ENCODE measurements at places on chromosomes 3 and 15.

DNA sequence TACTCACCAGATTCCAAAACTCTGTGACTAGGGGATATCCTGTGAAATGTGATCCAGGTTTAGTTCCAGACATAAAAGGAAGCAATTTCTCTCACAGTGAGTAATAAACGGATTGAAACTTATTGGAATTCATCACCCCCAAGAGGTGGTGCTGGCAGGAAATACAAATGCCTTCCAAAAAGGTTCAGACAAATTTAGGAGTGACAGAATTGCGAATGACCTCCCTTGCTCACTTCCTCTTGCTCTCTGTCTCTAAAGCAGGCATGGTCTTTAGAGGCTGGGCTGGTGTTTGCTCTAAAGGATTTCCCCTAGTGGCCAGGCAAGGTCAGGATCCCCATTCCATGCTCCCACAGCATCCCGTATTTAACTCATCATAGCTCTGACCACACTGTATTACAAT is 449.4 kb upstream of the PPP2R3A start:
- peak; percentile 6 for DNase-seq

DNA sequence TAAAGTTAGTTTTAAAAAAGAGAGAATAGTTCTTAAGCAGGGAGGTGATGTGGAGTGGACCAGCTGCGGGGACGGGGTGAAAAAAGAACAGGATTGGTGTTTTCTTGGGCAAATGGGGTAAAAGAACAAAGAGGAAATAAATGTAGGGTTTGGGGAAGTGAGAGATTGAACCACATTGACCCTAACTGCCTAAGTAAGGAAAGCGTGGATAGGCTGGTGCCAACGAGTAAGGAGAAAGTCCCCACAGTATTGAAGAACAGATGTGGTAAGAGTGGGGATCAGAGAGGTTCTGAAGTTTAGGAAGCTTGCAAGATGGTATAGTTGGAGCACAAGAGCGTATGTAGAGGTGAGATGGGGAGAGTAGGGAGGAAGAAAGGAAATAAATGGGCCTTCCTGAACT is 17.0 kb downstream of the IREB2 start:
- DNase-seq = no peak

- DNase-seq = no peak
Observed at GRCh38 chr3:73475175-73475574, 149.6 kb downstream of the PDZRN3 start.

- DNase-seq = peak; percentile 40
Observed at GRCh38 chr3:178583963-178584575, 47.8 kb downstream of the KCNMB2 start.

- DNase-seq = no peak
Observed at GRCh38 chr15:38991701-38992100, 427.1 kb upstream of the RASGRP1 start.

DNA sequence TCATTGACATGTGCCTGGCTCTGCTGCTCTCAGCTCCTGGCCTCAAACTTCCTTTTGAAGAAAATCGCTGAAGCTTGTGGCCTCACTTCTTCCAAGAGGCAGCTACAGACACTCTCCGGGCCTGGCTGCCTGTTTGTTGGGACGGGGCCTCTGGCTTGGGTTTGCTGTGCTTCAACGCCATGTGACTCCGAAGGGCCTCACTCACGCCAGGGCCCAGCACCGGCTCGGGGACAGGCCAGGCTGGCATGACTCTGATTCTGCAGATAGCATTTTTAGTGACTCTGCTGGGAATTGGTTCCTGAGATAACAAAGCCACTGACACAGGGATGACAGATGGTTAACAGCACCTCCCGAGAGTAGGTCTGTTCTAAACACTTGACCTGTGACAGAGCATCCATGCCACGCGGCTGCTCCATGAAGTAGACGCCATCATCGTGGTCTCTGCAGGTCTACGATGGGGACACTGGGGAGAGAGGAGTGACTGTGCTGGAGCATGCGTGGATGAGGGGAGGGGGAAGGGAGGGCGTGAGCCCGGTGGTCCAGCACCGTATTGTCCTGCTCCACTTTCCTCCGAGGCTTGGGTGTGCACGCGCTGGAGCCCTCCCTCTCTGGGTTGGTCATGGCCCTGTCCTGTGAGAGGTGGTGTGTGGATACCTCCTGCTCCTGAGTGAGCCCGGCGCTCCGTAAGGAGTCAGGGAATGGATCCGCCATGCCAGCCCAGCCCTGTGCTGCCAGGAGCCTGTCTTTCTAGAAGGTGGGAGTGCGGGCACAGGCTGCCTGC is 133.6 kb downstream of the TJP1 start:
- no peak for DNase-seq

GRCh38 chr15:60704129-60704528 is 225.2 kb upstream of the ICE2 start:
- no peak for DNase-seq

DNA sequence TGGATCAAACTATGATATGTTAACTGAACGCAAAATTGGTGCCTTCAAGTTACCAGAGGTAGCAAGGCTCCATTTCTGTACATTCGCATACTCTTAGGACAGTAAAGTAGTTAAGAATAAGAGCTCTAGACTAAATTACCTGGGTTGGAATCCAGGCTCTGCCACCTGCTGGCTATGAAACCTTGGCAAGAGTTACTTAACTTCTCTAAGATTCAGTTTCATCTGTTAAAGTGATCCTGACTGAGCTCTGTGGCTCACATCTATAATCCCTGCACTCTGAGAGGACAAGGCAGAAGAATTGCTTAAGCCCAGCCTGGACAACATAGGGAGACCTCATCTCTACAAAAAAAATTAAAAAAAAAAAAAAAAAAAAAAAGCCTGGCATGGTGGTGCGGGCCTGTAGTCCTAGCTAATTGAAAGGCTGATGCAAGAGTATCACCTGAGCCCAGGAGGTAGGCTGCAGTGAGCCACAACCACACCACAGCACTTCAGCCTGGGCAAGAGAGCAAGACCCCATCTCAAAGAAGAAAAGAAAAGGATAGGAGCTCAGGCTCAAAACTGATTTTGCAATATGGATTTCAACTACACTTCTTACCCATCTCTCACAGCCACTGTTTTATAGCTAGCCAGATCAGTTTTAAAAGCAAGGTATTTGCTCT is 21.3 kb downstream of the GSK3B start:
- DNase-seq = no peak

GRCh38 chr15:100769043-100769974 is 110.3 kb upstream of the ALDH1A3 start:
- DNase-seq = no peak

GRCh38 chr3:53709256-53709655 is 137.0 kb downstream of the CHDH start:
- DNase-seq = no peak

- DNase-seq = no peak
Observed at GRCh38 chr15:53791581-53791980, 32.1 kb upstream of the WDR72 start.

DNA sequence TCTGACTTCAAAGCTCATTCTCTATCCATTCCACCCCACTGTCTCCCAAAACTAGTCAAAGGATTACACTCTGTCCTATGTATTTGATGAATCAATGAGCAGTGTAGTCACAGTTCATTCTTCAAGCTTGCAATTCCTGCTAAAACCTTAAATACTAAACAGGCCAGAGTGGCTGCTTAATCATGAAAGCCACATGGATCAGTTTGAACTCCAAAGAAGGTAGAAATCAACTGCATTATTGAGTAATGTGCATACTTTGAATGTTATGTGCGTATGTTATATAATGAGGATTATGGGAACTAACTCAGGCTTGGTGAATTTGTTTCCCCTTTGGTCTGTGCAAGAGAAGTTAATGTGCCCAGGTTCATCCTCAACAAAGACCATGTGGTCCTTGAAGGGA is 45.4 kb downstream of the PRICKLE2 start:
- DNase-seq = no peak

- no peak for DNase-seq
Observed at GRCh38 chr3:98886525-98886924, 15.0 kb downstream of the DCBLD2 start.

DNA sequence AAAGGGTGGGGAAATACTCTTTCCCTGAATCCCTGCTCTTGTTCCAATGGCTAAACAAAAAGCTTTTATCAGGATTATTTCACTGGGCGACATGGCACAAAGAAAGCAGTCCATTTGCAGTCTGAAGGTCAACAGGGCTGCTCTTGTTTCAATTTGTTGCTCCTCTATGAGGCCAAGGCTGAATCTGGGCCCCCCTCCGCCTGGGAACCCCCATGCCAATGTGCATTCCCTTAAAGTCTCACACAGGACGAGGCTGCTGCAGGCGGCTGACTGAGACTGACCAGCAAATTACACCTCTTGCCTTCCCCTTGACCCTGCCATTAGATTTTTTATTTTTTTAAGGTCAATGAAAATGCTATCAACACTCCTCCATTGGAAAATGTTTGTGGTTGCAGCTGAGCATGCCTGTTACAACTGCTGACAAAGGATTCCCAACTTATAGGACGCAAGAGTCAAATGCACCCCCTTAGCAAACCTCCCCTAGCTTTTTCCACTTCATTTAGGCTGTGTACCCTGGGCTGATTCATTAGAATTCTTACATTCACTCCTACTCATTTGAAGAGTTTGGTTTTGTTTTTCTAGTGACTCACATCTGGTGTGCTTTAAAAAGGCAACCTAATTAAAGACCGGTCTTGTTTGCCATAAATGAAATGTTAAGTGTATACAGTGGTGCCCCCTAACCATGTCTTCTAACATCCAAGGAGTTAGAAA is 60.8 kb upstream of the ARHGEF3 start:
- DNase-seq = peak; percentile 30

GRCh38 chr3:72161881-72162595 is 377.1 kb upstream of the PROK2 start:
- DNase-seq = no peak

DNA sequence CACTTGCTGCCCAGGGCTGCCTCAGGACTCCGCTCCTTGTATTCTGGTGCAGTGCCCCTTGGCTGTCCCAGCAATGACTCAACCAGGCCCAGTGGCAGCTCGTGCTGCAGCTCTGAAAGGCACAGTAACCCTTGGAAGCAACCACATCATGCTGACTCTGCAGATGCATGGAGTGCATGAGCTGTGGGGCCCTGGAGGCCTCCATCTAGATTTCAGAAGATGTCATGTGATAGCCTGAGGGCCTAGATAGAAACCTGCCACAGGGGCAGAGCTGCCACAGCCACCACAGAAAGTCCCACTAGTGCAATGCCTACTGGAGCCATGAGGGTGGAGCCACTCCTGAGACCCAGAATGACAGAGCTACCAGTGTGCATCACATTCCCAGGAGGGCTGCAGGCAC is 117.1 kb upstream of the SMAD3 start:
- no peak for DNase-seq

- no peak for DNase-seq
Observed at GRCh38 chr15:99485153-99485961, 80.4 kb upstream of the MEF2A start.

DNA sequence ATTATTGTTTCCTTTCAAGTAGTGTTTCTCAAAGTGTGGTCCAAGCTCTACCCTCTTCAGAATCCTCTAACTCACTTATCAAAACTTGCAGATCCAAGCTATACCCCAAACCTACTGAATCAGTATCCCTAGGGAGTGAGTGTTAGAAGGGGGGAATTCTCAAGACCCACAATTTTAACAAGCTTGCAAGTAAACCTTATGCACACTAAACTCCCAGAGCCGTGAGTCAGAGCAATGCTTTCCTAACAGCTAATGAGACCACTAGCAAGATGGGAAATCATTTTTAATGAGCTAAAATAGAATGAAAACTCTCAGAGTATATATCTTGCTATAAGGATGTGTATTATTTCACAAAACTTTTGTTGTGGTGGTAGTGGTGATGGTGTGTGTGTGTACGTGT is 41.1 kb upstream of the SRGAP3 start:
- no peak for DNase-seq

DNA sequence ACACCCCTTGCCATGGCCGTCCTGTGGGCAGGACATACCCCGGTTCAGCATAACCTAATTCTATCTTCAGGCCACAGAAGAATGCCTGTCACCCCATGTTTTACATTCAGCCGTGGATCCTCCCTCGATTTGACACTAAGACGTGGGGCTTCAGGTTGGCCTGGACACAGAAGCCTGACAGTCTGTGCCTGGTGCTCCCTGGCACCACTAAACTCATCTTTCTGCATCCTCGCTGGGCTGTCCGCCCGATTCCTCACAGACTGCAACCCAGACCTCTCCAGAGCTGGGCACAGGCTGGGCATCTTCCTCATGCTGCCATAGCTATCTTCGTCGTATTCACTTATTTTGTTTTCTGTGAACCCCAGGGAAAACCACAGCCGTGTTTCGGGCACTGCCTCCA is 117.8 kb upstream of the IQSEC1 start:
- DNase-seq = no peak

DNA sequence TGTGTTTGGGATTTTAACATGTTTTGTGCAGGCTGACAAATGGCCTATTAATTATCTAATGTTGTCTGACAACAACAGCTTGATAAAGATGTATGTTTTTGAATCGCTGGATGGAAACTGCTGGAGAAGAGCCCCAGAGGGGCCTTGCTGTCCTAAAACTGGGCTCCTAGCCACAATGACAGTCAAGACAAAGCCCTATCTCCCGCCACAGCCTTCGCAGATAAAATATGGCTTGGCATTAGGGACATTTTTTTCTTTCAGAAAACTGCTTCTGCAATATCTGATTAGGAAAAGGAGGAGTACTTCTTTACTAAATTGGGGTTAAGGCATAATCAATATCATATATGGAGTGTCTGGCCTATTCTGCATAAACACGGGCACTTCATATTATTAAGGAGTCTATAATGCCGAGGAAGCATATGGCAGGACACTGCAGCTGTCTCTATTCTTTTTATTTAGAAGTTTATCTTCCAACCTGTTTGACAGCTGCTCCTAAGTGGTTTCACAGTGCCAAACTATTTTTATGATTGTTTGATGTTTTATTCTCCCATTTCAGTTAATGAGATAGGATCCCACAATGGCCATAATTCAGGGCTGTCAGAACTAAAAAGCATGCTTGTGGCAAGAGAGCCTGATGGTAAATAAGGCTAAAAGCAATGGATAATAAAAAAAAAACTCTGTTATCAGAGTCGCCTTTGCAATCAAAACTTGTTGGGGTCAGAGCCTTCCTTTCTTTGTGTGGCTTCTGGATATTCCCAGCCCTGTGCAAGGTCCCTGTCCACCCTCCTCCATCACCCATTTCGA is 210.1 kb downstream of the MECOM start:
- no peak for DNase-seq

DNA sequence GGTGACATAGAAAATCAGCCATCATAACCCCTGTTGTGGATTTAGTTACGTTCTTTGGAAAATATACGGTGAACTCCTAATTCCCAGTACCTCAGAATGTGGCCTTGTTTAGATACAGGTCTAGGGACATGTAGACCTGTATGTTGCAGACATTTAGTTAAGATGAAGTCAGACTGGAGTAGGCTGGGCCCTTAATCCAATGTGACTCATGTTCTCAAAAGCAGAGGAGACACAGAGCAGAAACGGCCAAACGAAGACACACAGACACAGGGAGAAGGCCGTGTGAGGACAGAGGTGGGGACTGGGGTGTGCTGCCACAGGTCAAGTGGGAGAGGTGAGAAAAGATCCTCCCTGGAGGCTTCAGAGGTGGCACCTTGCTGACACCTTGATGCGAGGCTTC is 119.0 kb upstream of the PROK2 start:
- no peak for DNase-seq

GRCh38 chr3:72641684-72642083 is 206.6 kb downstream of the SHQ1 start:
- no peak for DNase-seq

GRCh38 chr15:61613729-61614128 is 384.6 kb upstream of the RORA start:
- no peak for DNase-seq

- DNase-seq = peak; percentile 1
Observed at GRCh38 chr3:37024092-37024491, 30.8 kb downstream of the MLH1 start.
